ENCODE measurements at places on chromosomes 12 and 14.

- no peak for DNase-seq
Measured at GRCh38 chr14:37098132-37098531, 74.3 kb downstream of the SLC25A21 start.

- DNase-seq, result no peak
Measured at GRCh38 chr12:52226446-52226845, 6.6 kb upstream of the KRT7 start.

DNA sequence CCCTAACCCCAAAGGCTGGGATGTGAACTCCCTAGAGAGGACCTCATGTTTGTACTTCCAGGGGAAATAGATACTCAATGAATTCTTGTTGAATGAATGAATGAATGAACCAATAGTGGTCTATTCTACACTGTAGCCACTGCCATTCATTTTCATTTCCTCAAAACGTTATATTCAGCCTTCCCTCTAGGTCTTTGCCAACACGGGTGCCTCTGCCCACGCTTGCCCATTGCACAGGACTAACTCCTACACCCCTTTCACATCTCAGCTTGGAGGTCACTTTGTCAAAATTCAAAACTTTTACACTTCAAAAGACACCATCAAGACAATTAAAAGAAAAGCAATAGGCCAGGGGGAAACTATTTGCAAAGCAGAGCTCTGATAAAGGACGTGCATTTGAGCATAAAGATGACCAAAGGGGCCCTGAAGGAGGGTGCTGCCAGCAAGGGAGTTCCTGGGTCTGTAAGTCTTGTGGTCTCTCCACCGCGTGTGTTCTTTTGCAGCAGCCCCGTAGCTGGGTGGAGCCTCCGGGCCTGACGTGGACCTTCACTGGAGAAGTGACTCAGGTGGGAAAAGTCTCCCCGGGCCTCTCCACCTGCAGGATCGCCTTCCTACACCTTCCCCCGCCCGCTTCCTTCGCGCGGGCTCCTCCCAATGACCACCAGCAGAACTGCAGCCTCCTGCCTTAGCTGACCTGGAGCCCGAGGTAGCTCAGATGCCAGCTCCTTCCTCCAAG lies 31.5 kb downstream of the TMEM63C start:
- peak; percentile 73 for DNase-seq

- no peak for DNase-seq
Measured at GRCh38 chr14:65303899-65304222, 108.7 kb upstream of the FUT8 start.

All from Caco-2 (cell line).